ENCODE measurements at places on chromosomes 6 and 20.

- no peak for DNase-seq
Observed at GRCh38 chr6:165833355-165833754, 170.3 kb upstream of the PDE10A start.

DNA sequence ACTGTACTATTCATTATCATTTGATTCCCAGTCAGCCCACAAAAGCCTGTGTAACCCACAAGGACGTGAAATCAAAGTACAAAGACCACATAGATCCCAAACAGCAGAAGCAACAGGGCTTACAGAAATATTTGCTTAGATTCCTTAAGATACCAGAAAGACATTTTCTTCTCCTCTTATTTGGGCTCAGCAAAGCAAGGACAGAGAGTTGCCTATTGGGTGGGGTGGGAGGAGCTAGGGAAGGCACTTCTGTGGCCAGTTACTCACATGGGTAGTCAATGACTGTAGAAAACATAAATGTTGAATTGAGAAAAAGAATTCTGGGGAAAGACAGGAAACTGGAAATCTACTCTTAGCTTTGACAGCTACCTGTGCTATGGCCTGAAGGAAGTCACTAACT, 19.8 kb downstream of the PDE7B start:
- no peak for DNase-seq

- DNase-seq: no peak
Observed at GRCh38 chr6:32387589-32388340, 16.1 kb upstream of the TSBP1 start.

GRCh38 chr20:51451484-51451883, 91.0 kb downstream of the NFATC2 start:
- no peak for DNase-seq

GRCh38 chr6:32459781-32460424, 20.2 kb downstream of the HLA-DRA start:
- DNase-seq: no peak

Data from heart right ventricle (tissue), 16 donors.